ENCODE measurements at places on chromosomes 4 and X.

- no peak for DNase-seq
Measured at GRCh38 chr4:113582737-113583136, 178.8 kb downstream of the CAMK2D start.

DNA sequence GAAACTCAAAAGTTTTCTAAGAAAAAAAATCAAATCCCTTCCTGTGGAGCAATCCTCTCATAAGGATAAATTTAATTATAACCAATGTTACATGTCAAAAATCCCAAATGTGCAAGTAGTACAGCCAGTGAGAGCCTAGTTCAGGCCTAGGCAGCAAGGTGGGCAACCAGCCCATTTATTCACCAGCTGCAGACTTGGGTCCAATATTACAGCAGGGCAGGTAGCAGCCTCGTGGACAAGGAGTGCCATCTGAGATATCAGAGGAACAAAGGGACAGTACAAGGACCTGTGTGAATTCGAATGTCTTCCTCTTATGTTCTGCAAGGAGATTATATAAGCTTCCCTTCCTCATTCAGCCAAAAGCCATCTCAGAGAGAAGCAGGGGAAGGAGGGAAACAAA lies 6.6 kb downstream of the HELQ start:
- no peak for DNase-seq

- DNase-seq, result no peak
Measured at GRCh38 chr4:68780232-68780631, 35.6 kb upstream of the UGT2B10 start.

DNA sequence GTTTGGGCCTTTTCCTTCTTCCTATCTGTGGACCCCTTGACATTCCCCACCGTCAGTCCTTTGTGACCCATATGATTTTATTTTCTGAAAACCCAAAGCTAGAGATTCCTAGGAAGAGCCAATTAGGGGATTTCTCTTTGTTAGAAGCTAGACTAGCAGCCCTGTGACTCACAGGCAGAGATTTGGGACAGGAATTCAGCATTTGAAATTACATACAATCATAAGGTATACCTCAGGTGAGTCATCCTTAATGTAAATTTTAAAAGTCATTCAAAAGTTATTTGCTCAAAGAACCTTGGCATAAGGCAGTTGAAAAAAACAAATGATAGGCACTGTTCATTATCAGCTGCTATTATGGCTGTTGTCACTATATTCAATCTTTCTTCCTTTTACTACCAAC lies 40.6 kb downstream of the USP26 start:
- DNase-seq, result no peak

DNA sequence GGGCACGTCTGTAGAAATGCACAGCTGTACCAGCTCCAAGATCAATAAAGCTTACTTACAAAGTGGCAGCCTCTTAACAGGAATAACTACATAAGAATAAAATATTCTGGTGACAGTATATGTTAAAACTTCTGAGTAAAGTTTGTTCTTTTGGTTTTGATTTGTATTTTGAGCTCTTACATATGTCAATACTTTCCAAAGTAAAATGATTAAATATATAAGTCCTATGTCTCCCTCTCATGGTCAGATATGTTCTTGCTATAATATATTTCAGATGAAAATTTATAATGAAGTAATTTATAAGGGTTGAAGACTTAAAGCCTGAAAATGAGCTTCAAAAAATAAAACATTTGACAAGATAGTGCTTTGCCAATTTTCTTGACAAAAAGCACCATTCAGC lies 254.4 kb downstream of the NPFFR2 start:
- no peak for DNase-seq

GRCh38 chr4:38145033-38145678 lies 185.0 kb downstream of the PTTG2 start:
- DNase-seq, result no peak

- no peak for DNase-seq
Measured at GRCh38 chr4:81207828-81208227, 7.2 kb downstream of the PRKG2 start.

- no peak for DNase-seq
Measured at GRCh38 chr4:156972379-156973015, 898 bp upstream of the PDGFC start.

DNA sequence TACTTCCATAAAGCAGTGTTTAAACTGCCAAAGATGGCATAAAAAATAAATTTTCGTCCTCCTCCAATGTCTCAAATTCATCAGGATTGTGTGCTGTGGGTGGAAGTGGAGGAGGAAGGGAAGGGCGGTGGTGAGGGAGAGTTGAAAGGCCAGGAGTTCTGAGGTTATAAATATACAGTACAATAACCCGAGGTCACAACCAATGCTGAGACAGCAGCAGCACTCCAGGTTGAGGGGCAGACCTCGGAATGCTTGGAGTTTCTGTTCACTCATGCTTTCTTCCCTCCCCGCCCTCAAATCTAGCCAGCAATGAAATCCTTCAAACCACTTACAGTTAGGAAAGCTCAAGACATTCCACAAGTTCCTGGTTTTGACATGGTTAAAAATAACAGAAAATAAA lies 134.0 kb upstream of the SMAD1 start:
- DNase-seq, result no peak

DNA sequence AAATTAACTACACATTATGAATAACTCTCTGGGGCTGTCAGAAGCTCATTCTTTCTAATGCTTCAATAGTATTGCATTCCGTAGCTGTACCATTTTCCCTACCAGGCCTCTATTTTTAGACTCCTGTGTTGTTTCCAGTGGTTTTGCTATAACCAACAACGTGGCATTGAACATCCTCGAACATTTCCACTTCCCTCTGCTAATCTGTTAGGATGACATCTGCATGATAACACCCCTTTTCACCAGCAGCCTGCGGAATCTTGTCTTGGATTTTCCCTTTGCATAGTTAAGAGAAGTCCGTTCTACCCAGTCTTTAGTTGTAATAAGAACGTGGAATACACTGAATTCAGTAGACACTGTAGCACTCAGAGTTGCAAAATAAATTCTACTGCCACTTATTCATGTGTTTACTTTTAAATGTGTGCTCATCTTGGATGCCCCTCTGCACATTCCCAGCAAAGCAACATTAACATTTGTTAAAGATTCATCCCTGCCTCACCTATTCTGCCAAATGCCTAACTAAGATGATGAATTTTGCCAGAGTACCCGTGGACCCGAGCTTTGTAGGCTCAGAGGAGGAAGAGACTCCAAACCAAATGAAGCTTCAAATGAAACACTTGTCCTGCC lies 55.6 kb downstream of the SEL1L3 start:
- no peak for DNase-seq

DNA sequence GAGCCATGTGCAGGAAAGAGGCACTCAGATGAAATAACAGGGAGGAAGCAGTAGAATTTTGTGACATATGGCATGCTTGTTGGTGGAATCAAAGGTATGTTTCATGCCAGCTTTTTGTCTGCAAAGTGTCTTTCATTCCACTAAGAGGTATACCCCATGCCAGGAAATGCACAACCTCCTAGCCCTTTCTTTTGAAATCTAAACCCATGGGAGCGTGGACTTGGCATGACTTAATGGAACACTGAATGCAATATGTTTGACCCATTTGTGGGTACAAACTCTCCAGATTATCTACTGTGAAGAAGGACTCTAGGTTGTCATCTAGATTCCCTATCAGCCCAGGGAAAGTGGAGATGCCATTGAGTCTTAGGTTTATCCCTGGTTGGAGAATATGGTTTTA lies 338.3 kb upstream of the TEX13C start:
- DNase-seq, result no peak

DNA sequence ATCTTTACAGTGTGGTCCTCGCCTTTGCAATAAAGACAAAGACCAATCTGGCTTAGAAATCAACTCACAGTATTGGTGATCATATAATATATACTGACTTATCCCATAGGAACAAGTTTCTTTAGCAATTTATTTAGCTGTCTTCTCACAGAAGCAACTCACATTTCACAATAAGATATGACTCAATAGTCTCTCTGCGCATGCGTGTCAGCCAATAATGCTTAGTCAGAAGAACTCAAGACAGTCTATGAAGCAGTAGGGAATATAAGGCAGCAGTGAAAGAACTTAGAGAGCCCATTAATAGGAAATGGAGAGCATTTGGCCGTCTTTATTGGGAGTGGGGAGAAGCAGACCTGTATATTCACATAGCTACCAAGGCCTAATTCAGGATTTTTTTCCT lies 216.7 kb downstream of the IL13RA2 start:
- no peak for DNase-seq

GRCh38 chr4:39928538-39928937 lies 49.2 kb downstream of the PDS5A start:
- DNase-seq, result no peak

DNA sequence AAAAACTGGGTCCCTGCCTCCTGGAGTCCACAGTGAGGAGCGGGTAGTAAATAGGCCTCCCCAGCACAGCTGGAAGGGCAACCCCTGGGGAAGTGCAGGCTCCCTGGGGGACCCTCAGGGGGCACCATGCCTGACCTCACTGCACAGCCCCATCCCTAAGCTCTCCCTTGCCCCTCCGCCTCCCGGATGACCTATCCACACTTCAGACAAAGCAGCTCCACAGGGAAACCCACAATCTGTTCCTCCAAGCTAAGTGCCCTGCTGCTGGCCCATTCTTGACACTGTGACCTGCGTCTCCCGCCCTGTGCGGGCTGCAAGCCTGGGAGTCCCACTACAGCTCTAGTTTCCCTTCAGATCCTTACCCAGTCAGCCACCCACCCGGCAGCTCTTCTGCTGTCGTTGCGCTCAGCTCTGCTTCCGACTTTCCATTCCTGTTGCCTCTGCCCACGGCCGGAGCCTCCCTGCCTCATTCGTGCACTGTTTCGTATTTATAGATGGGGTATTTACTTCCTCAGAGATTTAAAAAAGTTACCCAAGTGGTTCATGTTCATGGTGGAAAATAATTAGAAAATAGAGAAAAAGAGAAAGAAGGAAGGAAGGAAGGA lies 47.0 kb upstream of the STOX2 start:
- DNase-seq, result no peak

- DNase-seq, result no peak
Measured at GRCh38 chr4:54659749-54660535, 2.2 kb downstream of the KIT start.

DNA sequence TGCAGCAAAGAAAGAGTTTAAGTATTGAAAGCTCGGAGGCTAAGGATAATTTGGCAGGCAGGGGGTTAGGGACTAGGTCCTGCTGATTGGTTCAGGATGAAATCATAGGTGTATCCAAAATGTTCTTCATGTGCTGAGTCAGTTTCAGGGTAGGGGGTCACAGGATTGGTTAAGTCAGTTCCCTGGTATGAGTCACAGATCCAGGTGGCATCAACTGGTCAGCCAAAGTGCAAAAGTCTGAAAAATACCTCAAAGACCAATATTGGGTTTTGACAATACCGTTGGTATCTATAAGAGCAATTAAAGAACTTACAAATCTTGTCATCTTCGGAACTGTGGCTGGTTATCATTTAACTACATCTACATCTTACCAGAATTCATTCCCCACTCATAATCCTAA lies 25.6 kb upstream of the PRDM8 start:
- no peak for DNase-seq

Measured in nephron progenitor cell (in vitro differentiated cells).